ENCODE measurements at places on chromosomes 12 and 14.

GRCh38 chr12:6118891-6119568 is 5.4 kb downstream of the VWF start:
- no peak for DNase-seq

- DNase-seq, result no peak
Observed at GRCh38 chr14:23469906-23470403, 452 bp downstream of the NGDN start.

DNA sequence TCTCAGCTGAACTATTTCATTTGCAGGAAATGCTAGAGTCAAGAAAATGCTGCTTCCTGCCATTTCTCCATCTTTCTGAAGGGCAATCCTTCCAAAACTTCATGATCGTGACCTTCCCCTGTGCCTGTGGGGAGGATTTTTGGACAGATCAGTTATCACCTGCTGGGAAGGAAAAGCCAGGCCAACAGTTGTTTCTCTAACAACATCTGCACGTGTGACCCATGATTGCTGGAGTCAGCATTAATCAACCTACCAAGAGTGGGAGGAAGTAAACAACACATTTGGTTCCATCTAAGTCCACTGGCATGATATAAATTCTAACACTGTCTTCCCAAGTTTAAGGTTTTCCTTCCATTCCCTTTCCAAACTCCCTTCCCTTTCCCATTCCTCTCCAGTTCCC is 172.7 kb downstream of the APAF1 start:
- no peak for DNase-seq

GRCh38 chr12:90621927-90622326 is 333.0 kb downstream of the CCER1 start:
- no peak for DNase-seq

DNA sequence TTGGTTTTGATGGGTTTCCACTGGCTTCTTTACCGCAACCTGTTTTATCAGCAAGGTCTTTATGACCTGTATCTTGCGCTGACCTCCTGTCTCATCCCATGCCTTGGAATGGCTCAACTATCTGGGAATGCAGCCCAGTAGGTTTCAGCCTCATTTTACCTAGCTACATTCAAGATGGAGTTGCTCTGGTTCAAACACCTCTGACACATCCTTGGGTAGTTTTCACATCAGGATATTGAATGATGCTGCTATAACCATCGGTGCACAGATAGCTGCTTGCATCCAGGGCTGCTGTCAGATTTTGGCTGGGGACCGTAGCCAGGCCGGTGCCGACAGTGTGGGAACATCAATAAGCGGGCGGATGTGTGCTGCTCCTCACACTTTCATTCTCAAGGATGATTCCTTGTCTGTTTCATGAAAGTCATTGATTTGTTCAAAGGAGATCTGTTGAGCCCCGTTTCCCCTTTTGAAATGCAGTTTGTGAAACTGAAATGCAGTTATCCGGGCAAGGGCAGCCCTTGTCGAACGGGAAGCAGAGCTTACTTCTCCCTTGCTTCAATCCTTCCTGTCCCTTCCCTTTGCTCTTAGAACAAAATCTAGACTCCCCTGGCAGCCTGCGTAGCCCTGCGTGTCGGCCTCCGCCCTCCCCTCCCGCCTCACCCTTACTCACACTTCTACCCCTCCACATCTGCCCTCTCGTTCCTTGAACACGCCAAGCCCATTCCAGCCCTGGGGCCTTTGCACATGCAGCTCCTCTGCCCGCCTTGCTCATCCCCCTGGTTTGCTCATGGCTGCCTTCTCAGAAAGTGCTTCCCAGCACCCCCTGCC is 49.2 kb upstream of the NCOR2 start:
- DNase-seq, result no peak

DNA sequence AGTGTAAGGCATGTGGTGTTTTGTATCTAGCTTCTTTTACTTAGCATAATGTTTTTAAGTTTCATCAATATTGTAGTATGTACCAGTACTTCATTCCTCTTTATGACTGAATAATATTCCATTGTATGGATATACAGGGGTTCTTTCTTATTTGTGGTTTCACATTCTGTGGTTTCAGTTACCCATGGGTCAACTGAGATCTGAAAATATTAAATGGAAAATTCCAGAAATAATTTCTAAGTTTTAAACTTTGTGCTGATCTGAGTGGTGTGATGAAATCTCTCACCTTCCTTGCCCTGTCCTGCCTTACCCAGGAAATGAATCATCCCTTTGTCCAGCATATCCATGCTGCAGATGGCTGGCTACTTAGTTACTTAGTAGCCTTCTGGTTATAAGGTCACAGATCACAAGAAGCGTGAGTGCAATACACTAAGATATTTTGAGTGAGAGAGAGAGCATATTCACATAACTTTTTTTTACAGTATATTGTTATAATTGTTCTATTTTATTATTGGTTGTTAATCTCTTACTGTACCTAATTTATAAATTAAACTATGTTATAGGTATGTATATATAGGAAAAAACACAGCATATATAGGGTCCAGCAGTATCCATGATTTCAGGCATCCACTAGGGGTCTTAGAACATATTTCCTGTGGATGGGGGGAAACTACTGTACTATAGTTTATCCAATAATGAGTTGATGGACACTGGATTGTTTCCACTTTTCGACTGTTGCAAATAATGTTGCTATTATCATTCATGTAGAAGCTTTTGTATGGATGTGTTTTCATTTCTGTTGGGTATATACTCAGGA is 59.6 kb upstream of the LRTM2 start:
- DNase-seq, result no peak

- no peak for DNase-seq
Observed at GRCh38 chr12:119096429-119097202, 82.1 kb upstream of the HSPB8 start.

Measured in Panc1 (cell line).